Muscle of back (tissue), 13 donors: ENCODE measurements at places on chromosomes 1 and 21. TPM values are rescaled to one million over a fixed set of nuclear protein-coding genes. Genes with fewer than 3 reads are reported as not detected.

Gene PTCH2
- 10.4 TPM for polyA plus RNA-seq

Gene OR14A16
- not detected for polyA plus RNA-seq

Gene S100B
- polyA plus RNA-seq: 20.7 TPM

Gene NR0B2
- polyA plus RNA-seq: not detected

Gene SLAMF8
- 0.85 TPM for polyA plus RNA-seq

Gene CHIA
- polyA plus RNA-seq: not detected

Gene GPA33
- not detected for polyA plus RNA-seq

Gene FMO2
- polyA plus RNA-seq: 0.37 TPM

Gene LRIF1
- 9.6 TPM for polyA plus RNA-seq

Gene HAO2
- 0.39 TPM for polyA plus RNA-seq
